Smooth muscle cell of the brain vasculature (primary cell): ENCODE measurements at places on chromosomes 13 and 19.

- no peak for DNase-seq
Measured at GRCh38 chr19:38308006-38308766, 4.1 kb downstream of the C19orf33 start.

DNA sequence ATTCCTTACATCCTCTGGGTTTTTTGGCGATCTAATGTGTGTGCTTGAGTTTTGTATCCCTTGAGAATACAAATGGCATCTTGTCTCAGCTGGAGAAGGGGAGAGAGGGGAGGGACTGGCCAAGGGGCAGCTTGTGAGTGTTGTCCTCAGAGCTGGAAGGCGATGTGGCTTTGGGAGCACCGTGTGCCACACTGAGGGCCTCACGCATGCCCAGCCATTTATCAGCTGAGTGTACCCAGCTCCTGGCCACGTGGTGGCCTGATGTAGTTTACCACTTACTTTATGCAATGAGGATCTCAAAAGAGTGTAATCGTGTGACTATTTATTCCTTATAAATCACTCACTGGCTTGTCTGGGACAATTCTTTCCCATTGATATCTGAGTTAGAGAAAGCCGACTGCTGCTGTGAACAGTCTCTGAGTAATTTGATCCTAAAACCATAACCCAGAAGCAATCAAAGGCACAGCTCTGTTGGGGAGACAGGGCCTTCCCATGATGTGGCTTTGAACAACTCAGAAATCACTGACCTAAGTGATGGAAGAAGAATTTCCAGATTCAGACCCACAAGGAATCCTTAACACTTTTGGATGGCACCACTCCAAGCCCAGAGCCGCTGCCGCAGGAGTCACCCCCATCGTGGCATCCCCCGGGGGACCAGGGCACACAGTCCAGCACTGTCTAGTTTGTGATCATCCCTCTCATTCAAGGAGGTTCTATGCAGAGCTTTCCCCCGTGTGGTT, 53.9 kb upstream of the MTIF3 start:
- DNase-seq = no peak

DNA sequence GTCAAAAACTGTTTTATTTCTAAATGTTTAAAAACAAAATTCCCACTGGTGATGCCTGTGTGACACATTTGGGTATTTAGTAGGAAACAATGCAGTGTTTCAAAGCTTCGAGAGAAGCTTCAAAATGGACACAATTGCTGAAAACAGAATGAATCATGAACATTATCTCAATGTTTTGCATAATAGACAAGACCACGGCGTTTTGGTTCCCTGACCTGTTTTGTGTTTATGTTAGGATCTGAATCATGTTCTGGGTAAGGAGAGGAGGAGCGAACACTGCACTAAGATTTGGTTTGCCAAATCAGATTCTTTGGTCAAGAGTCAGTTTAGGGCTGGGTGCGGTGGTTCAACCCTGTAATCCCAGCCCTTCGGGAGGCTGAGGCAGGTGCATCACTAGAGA, 42.2 kb downstream of the IFT88 start:
- DNase-seq = no peak

DNA sequence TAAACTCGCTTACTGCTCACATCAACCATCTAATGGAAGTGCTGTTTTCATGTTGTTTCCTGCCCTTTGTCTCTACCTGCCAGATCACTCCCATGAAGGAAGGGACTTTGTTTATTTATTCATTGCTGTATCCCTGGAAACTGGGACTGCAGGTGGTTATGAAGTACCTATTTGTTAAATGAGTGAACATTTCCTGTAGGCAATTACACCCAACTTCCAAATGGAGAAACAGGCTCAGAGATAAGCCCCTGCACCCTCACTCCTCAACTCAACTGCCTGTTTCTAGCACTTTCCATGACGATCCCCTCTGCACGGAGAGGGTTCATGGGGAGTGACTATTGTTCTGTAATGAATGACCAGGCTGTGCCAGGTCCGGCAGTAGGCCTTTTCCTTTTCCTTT, 1.9 kb upstream of the SELENOW start:
- no peak for DNase-seq

GRCh38 chr13:94415500-94416237, 63.8 kb downstream of the DCT start:
- no peak for DNase-seq

DNA sequence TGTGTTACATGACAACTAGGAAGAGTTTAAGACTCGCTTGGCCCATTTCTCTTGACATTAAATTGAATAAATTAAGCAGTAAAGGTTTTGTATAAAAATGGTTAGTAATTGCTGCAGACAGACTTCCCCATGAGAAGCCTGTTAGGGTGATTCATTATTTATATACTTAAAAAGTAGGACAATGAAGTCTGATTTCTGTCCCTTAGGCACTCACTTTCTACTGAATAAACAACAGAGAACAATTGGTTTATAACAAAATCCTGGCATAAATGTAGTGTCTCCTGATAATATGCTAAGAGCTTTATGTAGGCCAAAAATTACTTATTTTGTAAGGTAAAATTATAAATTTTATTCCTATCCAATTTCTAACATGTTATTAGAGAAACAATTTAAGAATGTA, 2138.5 kb upstream of the PCDH20 start:
- no peak for DNase-seq

DNA sequence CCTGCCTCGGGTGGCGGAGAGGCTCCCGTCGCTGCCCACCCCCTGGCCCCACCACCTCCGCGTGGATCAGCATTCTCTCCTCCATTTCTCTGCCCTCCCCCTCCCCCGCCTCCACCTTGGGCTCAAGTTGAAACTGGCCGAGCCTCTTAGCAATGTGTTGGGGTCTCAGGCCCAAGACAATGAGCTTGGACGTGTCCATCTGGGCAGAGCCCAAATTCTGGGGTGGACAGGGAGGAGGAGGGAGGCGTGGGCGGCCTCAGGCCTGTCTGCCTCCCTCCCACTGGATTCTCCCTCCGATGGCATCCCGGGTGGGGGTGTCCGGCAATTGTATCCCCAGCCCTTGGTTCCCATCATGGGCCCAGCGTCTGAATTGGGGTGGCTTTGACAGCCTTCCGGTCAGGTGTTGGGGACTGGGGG, 1.2 kb downstream of the CELF5 start:
- no peak for DNase-seq

- DNase-seq = no peak
Measured at GRCh38 chr13:74134777-74135325, 647 bp upstream of the KLF12 start.

GRCh38 chr13:62563251-62563650, 1147.6 kb upstream of the PCDH20 start:
- DNase-seq = no peak

DNA sequence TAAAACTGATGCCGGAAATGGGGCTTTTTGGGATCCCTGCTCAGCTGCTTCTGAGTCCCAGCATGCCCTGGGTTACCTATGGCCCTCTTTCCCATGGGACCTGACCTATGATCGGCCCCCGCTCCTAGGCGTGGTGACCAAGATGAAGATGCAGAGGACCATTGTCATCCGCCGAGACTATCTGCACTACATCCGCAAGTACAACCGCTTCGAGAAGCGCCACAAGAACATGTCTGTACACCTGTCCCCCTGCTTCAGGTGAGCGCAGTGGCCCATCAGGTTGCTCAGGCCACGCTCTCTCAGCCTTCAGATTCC, 1.5 kb downstream of the RPS11 start:
- DNase-seq = no peak

DNA sequence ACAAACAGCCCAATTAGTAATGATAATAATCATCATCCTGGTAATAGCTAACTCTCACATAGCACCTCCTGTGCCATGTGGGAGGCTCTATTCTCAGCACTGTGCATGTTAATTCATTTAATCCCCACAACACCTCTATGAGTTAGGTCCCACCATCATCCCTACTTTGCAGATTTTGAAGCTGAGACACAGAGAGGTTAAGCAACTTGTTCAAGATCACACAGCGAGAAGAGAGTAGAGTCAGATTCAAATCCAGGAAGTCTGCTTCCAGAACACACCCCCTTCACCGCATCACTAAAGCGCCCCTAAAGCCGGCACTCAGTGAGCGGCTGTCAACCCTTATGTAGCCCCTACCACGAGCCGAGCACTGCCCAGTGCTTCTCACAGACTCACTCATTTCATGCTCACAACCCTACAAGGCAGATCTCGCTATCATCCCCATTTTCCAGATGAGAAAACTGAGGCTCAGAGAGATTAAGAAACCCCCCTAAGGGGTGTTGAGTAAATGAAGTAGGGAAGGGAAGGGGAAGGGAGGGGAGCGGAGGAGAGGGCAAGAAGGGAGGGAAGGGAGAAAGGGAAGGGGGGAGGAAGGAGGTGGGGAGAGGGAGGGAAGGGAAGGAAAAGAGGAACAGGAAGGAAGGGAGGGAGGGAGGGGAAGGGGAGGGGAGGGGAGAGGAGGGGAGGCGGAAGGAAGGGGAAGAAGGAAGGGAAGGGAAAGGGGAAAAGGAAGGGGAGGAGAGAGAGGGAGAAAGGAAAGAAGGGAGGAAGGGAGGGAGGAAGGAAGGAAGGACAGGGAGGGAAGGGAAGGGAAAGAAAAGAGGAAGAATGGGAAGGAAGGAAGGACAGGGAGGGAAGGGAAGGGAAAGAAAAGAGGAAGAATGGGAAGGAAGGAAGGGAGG, 16.4 kb downstream of the EMP3 start:
- DNase-seq = no peak

- no peak for DNase-seq
Measured at GRCh38 chr13:76597868-76598267, 288.3 kb downstream of the KCTD12 start.

- no peak for DNase-seq
Measured at GRCh38 chr13:113196970-113197737, 11.3 kb downstream of the PCID2 start.

DNA sequence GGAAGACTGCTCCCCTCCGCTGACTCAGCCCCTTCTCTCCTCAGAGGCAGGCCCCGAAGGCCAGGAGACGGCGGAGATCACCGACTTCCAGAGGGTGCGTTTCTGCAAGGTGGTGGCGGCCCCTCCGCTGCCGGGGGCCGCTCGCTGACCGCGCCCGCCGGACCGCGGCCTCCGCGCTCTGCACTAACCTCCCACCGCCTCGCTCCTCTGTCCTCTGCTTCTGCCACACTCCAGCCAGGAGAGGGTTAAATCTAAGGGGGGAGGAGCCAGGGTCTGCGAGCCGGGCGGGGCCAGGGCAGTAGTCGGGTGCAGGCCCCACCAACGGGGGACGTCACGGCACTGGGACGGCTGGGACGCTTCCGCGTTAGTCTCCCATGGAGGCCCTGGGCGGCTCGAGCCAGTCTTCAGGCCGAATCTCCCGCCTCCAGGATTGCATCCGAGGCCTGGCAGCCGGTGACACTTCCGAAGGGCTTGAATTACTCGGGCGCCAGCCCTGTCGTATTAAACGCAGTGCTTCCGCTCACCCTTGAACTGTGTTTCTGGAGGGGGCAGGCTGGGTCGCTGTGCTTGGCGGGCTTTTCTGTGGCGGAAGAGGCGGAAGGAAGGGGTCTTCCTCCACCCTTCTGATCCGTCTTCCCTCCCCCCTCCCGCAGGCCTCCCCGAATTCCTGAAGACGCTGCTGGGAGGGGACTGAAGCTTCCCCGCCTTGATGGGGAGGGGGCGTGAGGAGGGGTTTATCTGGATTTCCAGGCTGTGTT, 1.2 kb upstream of the INAFM1 start:
- peak; percentile 67 for DNase-seq

DNA sequence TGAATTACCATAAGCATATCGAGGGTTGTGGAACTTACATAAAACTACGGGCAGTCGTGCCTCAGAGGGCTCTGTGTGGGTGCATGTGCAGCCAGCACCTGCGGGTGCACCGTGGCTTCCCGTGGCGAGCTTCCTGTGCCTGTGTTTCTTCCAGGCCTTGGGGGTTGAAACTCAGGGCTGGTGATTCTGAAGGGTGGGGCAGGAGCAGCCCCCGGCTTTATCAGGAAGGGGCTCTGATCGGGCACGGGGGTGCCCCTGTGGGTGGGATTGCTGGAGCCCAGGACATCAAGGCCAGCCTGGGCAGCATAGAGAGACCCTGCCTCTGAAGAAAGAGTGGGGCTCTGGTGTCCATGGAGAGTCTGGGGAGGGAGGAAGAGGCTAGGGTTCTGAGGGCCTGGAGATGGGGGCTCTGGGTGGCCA, 11.1 kb downstream of the ATP4B start:
- DNase-seq = no peak

- no peak for DNase-seq
Measured at GRCh38 chr19:35812220-35813042, at the start of gene PRODH2. Gene PRODH2, minus strand, starts transcription at chr19:35812845. Its CDS starts 40 bp downstream, at chr19:35812805.

DNA sequence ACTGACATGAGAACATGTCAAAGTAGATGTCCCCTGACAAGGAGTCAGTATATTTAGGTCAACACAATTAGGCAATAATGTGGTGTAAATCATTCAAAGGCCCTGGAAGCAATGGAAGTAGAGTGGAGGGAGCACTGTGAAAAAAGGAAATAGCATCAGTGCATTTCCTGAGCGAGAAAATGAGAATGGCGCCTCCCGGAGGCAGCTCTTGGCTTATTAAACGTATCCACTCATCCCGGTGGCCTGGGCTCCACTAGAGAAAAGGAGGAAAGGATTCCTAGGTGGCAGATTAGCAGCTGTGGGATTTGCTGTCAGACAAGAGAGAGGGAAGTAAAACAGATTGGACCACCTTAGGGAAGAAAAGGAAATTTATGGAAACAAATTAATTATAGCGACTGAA, 173.7 kb upstream of the TMTC4 start:
- no peak for DNase-seq

- no peak for DNase-seq
Measured at GRCh38 chr13:113080901-113081521, 24.6 kb upstream of the F7 start.

DNA sequence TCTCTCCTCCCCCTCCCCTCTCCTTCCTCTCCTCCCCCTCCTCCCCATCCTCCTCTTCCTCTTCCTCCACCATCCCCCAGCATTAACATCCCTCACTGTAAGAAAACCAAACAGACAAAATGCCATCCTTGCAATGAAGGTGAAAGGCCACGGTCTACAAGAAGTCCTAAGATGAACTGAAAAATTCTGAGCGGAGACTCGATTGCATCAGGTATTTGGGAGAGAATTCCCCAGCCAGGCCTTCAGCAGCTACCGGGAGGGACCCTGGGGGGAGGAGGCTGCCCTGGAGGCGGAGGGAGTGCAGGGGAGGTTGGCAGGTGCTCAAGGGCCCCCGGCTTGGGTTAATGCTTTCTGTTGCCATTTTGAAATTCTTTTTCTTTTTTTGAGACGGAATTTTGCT, 10.1 kb upstream of the TIMM44 start:
- DNase-seq = no peak

DNA sequence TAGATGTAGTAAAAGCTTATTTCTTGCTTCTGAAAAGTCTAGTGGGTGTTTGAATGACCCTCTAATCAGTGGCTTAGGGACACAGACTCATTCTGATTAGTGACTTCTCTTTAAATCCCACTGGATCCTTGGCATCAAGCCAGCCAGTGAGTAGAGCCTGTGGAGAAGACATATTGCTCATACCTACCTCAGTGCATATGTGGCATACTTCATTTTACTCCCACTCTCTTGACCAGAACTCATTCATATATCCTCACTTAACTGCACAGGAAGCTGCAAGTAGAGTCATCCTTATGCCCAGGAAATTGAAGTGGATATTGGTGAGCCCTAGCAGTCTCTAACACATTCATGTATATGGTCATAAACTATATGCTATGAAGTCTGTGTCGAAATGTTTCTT, 148.3 kb downstream of the PDS5B start:
- DNase-seq = no peak
